ENCODE measurements at places on chromosomes 13 and 19.

DNA sequence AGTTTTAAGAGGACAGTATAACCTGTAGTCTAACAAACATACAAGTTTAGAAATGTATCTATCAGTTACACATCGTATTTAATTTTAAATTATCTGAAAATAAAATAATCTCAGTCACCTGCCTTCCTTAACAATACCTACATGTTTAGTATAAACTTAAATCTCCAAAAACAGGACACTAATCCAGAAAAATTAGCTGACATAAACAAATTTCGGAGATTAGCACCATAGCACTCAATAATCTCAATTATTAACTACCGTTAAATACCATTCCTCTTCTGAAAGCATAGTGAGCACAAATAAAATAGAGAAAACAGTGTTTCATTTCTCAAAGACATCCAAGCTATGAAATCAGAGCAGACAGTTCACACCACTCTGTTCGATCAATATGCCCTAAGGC is 13.2 kb downstream of the MED4 start:
- no peak for DNase-seq

DNA sequence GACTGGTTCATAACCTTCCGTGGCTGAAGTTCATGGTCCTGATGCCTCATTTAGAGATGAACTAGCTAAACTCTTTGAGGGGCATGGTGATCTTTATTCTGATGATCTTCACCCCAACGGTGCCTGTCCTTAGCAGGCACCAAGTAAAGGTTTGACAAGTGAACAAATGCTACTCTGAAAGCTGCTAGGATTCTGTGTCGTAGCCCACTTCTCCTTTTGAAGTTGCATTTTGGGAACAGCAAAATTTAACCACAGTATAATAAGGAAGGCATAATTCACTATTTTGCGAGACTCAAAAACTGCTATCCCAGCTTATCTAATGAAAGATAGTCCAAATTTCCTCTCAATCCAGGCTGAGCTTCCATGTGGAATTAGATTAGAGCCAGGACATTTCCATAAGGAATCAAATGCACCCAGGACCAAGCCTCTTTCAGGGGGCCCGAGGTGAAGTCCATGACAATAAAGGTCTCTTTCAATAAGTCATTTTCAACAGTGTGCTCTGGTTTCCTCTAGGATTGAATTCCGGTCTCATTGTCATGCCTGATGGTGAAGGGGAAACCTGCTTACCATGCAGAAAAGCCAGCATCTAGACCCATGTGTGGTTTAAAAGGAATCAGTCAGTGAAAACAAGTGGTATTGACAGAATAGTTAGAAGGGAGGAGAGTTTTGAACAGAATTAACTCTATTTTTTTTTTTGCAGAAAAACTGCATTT is 23.1 kb downstream of the SIAH3 start:
- DNase-seq = no peak

GRCh38 chr13:26377038-26377437 is 123.1 kb downstream of the CDK8 start:
- peak; percentile 3 for DNase-seq

GRCh38 chr13:90315061-90315460 is 1032.4 kb upstream of the MIR17HG start:
- DNase-seq = no peak

- DNase-seq = peak; percentile 30
Measured at GRCh38 chr13:21060338-21061028, 903 bp downstream of the LATS2 start.

GRCh38 chr19:49871349-49871985 is 4.1 kb upstream of the PNKP start:
- no peak for DNase-seq
